ENCODE measurements at places on chromosomes 4 and X.

GRCh38 chrX:120262859-120263708 is 12.5 kb downstream of the ZBTB33 start:
- peak; percentile 12 for DNase-seq

- no peak for DNase-seq
Measured at GRCh38 chr4:145540235-145540634, 58.6 kb downstream of the SMAD1 start.

- DNase-seq, result no peak
Measured at GRCh38 chrX:149494844-149495565, 10.1 kb downstream of the IDS start.

DNA sequence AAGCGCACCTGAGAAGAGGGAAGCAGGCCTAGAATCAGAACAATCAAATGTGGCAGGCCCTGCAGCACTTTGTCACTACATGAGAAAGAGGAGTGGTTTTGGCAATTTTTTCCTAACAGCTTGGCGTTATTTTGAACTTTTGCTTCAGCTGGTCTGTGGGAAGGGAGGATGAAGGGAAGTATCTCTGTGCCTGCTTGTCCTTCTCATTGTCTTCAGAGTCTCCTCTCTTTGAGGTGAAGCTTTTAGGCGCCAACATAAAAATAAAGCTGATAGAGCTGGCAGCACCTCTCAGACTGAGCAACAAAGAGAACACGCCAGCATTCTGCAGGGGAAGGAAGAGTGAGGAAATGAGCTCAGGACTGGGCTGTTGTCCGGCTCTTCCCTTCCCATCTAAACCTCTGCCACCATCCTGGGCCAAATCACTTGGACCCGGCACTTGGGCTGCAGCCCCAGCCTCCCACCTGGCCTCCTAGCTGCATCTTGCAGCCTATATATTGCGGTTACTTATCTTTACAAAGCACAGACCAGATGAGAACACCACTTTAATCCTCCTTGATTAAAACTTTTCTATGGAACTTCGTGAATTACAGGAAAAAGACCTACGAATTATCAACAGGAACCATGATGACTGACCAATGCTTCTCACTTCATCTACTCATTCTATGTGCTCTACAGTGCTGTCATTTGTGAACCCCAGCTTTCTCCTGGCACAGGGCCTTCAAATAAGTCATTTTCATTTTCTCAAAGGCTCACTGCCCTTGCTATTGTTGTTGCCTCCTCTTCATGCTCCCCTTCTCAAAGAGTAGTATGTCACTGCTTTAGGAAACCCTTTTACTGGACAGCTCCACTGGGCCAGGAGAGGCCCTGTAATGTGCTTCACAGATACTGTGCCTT is 476.4 kb upstream of the HS3ST1 start:
- no peak for DNase-seq

GRCh38 chr4:169677150-169677748 is 56.9 kb downstream of the CLCN3 start:
- no peak for DNase-seq

DNA sequence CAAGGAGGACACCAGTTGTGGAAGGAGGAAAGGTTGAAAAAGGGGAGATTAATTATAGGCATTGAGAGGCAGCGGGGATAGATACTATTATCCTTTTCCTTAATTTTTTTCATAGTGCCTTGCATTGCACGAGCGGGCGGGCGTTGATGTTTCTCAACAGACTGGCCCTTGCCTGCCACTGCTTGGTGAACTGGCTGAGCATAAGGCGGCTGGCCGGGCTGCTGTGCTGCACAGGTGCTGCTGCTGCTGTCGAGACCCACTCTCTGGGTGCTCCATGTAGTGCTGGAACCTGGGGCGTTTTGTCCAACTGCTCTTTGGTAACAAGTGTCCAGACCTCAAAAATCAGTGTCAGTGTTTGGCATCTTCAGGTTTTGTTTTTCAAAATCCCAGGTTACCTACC is 83.3 kb upstream of the PAQR3 start:
- no peak for DNase-seq

GRCh38 chr4:184300816-184301215 is 83.1 kb upstream of the ENPP6 start:
- DNase-seq, result no peak

- no peak for DNase-seq
Measured at GRCh38 chrX:37779857-37780256, at the start of gene CYBB. Gene CYBB (plus strand): TSS chrX:37780059. CDS start chrX:37780078, 19 bp downstream.

DNA sequence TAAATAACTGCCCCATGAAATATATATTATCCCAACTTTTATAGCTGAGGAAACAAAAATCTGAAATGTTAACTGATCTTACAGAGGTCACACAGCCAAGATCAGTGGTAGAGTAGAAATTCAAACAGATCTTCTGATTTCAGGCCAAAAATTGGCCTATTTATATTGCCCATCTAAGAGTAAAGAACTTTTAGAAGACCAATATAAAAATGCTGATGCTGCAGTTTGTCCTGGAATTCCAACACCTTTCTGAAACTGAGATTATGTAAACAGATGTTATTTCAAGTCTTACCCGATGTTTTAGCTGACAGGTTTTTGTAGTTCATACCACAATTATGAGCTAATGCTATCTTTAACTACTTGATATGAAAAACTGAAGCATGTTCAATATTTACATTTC is 51.1 kb downstream of the SPANXN3 start:
- DNase-seq, result no peak

DNA sequence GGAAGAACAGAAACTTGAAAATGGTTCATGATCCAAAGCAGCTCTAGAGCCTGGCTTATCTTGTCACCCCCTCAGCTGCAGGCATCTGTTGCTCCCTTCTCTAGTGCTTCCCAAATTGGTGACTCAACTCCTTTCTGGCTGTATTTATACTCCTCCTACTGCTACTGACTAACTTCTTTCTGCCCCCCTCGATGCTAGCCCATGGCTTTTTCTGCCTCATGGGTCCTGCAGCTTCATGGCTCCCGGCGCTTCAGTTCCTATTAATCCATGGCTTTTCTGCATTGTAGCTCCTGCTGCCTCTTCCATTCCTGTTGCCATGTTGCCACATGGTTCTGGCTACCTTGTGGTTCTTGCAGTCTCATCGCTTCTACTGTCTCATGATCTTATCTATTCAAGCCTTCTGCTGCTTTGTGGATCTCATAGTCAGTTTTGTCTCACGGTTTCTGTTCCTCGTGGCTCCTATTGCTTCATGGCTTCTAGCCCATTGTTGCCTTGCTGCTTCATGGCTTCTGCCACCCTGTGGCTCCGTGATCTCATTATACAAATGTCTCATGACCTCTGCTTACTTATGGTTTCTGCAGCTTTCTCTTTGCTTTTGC is 48.1 kb downstream of the SMC1A start:
- no peak for DNase-seq

- no peak for DNase-seq
Measured at GRCh38 chrX:50103866-50104566, 96.8 kb downstream of the AKAP4 start.

- no peak for DNase-seq
Measured at GRCh38 chrX:12804655-12805054, 13.4 kb downstream of the PRPS2 start.

- DNase-seq, result no peak
Measured at GRCh38 chr4:151876381-151876988, 115.7 kb upstream of the GATB start.

- peak; percentile 30 for DNase-seq
Measured at GRCh38 chr4:146857298-146857697, 88.4 kb downstream of the TTC29 start.

DNA sequence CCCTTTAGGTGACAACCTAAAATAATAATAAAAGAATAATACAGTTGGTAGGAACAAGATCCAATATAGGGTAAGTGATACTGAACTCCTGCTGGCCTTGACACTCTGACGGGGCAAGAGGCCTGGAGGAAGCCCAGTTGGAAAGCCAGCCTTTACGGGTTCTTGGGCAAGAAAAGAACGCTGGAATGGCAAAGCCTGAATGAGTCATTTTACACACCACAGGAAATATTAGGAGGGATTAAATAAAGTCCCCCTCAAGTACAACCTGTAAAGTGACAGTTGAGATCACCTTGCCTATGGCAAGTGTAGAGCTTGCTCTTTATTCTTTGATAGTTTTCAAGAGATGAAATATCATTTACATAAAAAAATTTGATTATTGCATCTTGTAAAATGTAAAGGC is 244.5 kb upstream of the TLL1 start:
- DNase-seq, result no peak

DNA sequence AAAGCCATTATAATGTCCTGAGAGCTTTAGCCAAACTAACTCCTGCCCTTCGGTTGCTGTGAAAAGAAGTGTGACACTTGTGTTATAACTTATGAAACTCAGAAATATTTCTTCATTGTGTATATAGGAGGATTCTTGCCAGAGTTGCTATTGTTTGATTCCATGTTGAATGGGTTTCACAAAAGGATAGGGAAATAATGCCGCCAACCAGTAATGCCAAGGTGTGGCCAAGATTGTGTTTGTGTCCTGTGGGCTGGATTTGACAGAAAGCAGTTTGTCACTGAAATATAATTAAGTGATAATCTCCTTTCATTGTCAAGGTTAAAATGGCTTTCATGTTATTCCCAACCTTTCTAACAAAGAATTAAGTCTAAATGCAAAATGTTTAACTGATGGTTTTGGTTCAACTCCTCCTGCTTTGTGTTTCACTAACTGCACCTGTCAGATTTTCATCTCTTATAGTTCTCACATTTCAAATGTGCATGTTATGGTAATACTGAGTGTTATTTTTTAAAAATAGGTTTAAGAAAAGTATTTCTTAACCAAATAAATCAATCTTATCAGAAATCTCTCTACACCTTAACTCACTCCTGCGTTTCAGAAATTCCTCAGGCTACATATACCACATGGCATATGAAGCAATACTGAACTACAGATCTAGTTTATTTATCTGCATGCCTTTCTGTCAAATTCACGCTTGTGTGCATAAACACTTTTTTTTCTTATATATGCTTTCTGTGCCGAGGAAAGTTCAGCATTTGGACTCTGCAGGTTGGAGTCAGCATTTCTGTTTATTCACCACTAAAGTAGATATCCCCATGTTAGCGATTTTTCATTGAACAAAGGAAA is at the start of gene CLDN22:
Gene CLDN22 (minus strand): TSS at position 66 of the 849 bp plus-strand sequence. CDS start 58 bp downstream, at position 8.
- no peak for DNase-seq

DNA sequence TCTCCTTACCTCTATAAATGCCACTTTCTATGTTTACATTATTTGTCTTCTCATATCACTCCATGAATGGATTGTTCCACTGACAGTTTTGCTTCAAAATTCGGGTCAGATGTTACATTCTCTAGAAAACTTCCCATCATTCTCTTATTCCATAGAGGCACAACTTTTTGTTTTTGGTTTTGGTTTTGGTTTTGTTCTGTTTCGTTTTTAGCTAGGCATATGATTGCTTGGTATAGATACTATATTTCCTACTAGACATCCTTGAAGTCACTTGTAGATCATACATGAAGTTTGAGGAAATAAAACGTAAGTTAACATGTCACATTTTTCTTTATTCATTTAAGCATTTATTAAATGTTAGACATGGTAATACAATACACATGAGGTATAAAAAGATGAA is 961.0 kb downstream of the PCDH18 start:
- no peak for DNase-seq

- DNase-seq, result no peak
Measured at GRCh38 chrX:138034136-138034535, 468.2 kb downstream of the ZIC3 start.

- DNase-seq, result no peak
Measured at GRCh38 chr4:135164601-135165000, 963.0 kb upstream of the PABPC4L start.

DNA sequence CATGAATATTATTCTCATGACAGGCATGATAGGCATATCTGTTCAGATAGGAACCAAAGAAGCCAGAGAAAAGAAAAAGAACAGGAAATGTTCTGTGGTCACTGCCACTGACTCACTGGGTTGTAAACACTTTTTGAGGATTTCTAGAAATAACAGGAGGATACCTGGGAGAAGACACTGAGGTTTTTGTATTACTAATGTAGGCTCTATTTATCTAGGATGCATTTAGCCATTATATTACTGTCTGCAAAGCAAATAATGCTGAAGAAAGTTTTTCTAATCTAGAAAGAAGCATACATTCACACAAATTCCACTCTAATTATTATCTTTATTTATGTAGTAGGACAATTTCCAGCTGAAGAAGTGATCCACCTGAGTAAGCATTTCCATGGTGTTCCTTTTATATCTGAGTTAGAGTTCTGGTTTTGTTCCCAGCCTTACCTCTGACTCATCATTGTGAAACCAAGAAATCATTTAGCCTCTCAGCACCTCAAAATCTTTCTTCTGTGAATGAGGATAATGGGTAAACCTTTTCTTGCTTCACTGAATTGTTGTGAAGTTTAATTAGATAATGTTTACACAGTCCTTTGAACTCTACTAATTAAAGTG is 40.2 kb upstream of the EPGN start:
- DNase-seq, result no peak

GRCh38 chr4:84751707-84752106 is 168.8 kb downstream of the CDS1 start:
- no peak for DNase-seq

DNA sequence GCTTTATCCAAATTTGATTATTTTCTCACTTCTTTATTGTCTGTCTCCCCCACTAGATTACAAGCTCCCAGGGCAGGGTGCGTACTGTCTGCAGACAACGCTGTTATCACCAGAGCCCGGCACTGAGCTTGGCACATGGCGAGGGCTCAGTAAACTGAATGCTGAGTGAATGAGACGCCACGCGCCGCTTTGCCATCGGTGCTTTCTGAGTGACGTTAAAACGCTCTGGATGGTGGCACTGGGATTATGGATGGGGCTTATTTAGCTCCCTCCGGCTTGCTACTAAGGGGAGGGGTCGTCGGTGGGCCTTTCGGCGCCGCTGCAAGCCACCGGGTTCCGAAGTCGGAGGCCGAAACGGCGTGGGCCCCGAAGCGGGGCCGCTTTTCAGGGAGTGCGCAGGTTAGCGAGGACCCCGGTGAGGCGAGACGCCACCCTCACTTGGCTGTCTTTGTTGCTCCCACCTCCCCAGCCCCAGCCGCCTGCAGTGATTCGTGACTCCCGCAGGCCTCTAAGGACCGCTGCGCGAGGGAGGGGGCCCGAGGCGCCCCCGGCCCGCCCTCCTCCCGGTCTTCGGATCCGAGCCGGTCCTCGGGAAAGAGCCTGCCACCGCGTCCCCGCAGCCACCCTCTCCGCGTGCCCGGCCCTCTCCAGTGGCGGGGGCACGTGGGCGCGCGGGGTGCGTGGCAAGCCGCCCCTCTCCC is 569 bp upstream of the FHL1 start:
- peak; percentile 75 for DNase-seq

DNA sequence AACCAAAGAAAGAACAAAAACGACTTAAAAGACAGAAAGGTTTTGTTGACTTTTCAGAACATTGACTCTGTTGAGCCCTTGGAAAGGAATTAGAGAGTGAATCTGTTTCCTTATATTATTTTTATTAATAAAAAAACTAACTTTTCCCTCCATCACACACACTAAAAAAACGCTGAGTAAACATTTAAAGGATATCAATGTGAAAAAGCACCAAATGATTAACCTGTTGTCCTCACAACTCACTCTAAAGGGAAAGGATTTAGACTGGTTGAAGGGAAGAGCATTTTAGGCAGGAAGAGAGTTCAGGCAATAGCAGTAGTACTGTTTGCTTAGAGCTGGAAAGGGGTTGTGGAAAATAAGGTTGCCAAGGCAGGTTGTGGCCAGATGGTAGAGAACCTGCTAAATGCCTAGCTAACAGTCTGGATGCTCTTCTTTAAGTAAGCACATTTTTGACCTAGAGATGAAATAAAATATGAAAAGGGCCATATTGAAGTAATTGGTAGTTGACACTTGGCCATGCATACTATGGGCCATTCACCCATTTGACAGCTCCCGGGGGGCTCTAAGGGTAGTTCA is 98.0 kb upstream of the NDP start:
- no peak for DNase-seq

GRCh38 chr4:113060853-113061252 is 11.4 kb downstream of the ANK2 start:
- no peak for DNase-seq

GRCh38 chr4:112287258-112287989 is 1.7 kb upstream of the TIFA start:
- DNase-seq, result no peak

All from retina (tissue), 1 donor.